Stimulated activated effector memory CD8-positive, alpha-beta T cell treated with anti-CD3 and anti-CD28 coated beads, Interleukin-12 subunit alpha, Interleukin-12 subunit beta, amount 100 ng/mL, for 72 hours (primary cell): ENCODE measurements at places on chromosomes 1 and 21.
A peak's percentile ranks its signal among the peaks of the same experiment; 100 is the strongest.

GRCh38 chr1:33391343-33392078 lies 39.4 kb downstream of the PHC2 start:
- no peak for DNase-seq

DNA sequence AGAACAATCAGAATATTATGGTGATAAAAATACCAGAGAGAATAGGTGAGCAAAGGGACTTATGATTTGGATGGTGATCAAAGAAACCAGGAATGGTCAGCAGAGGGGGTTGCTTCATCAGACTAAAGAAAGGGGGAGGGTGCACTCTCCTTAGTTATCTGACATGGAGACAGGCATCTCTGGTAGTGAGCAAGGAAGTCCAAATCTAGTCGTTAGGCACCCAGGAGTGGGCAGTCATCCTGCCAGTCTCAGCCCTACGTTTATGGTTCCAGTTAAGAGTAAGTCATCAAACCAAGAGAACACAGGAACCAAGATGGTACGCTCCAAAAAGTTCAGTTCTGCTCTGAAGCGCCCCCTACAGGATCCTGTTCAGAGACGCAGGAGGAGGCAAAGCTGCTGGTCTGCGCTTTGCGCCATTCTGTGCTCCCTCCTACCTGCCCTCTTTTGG lies 28.6 kb downstream of the EBNA1BP2 start:
- DNase-seq: no peak

DNA sequence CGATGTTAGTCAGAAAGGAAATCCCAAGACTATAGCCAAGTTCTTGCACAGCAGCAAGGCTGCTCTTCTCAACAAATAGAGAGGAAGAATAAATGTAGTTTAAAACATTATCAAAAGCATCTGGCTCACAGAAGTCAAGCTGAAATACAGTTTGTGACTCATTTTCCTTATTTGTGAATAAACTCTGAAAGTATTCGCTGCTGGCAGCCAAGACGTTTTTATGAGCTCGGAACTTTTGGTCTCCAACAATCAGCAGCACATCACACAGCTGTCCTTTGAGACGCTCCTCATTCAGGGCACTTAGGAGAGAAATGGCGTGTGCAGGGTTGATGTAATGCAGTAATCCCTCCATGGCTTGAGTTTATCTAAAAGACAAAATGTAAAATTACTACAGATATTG lies 16.4 kb downstream of the ZBTB21 start:
- DNase-seq: peak; percentile 15

DNA sequence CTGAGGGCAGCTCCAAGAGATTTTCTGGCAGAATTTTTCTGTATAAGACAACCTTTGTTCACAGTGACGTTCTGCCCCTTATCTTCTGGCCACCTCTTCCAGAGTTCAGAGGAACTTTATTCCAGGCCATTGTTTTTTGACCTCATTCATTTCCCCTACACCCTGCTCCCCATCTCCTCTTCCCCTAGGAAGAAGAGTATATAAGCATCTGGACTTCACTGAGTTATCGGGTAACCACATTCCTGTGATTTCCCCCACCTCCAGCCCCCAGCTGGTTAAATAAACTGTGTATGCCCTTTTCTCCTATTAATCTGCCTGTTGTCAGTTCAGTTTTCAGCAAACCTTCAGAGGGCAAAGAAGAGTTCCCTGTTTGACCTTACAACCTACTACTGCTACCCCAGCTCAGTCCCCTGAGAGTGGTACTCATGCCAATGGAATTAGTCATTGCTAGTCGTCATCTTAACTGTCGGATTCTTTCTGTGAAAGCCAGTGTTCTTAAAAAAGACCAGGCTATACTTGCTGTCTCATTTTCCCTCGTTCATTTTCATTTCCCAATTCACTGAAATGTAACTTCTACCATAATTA lies 14.3 kb upstream of the ALG14 start:
- no peak for DNase-seq

GRCh38 chr1:29811727-29812407 lies 575.5 kb downstream of the PTPRU start:
- no peak for DNase-seq

- no peak for DNase-seq
Measured at GRCh38 chr1:212979340-212980122, 29.2 kb downstream of the VASH2 start.

GRCh38 chr1:27383039-27383605 lies at the start of gene CD164L2:
Gene CD164L2, minus strand, starts transcription at chr1:27383333. Its CDS starts 94 bp downstream, at chr1:27383239.
- DNase-seq: no peak

DNA sequence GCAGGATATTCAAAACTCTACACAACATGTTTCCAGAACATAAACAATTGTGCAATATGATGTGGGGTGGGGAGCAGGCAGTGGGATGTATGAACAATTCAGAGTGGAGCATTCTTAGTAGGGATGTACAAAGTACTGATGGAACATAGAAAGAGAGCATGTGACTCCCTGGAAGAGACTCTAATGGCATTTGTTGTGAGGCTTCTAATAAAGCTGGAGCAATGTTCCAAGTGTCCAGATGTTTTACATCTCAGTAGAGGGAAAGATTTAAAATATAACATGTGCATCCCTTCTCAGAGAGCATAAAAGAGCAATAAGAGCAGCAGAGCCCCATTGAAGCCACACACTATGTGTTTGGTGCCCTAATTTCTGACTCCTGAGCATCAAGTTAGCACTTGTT lies 116.5 kb downstream of the BRINP2 start:
- no peak for DNase-seq

DNA sequence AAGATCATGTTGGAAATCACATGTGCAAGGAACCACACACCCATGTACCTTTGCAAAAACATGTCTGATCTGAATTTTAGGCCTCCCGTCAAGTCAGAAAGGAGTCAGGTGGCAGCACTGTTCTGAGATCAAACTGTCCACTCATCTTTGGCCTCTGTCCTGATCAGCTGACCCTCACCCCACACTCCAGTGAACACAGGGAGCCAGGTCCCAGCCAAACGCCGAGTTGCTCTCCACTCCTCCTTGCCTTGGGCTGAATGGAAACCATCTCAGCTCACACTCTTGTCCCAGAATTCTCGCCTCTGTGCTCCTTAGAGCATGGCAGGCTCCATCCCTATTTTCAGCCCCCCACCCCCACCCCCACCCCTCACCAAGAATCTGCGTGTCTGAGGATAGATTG lies 4.6 kb upstream of the RNF186 start:
- DNase-seq: no peak
